ENCODE measurements at places on chromosomes 11 and 22.

- DNase-seq = no peak
Observed at GRCh38 chr11:70201882-70202861, 924 bp upstream of the FADD start.

DNA sequence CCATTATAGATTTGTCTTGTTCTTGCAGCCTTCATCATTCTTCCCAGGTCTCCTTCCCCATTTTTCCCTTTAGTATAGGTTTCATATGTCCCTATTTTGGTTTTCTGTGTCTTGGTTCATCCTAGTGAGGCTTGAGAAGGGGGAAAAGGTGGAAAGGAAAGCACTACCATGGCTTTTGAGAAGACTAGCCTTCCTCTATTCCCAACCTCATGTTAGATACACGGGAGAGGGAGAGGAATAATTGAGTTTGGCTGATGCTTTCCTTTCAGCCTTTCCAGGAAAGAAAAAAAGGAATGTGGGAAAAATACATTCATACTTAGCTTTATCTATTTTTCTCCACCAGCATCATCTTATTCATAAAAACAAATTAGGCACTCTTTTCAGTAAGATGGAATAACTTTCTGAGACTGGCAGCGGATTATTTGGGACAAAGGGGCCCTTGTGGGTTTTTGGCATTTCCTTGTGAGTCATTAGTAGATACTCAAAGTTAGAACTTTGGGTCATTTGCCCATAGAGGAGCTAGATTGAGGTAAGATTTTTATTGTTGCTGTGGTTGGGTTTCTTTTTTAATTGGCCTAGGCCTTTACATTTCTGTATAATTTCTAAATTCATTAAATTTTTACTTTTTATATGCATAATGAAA, 23.8 kb downstream of the CAPRIN1 start:
- no peak for DNase-seq

DNA sequence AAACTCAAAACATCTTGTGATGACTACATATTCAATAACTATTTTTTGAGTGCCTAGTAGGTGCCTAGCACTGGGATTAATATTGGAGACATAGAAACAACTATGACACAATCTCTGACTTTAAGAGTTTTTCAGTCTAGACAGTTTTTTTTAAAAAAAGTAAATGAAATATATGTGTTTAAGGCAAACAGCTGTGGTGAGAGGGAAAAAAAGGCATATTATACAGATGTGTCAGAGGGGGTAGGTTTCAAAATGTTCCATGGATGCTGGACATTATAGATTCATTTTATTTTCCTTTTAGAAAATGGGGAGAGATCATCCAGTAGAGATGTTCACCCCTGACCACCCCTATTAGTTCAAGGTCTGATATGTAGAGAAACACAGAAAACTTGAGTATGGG, 90.8 kb downstream of the LUZP2 start:
- DNase-seq = no peak

GRCh38 chr11:94948070-94948617, 25.2 kb downstream of the CWC15 start:
- no peak for DNase-seq

GRCh38 chr11:131999084-131999483, 628.7 kb downstream of the NTM start:
- no peak for DNase-seq

- no peak for DNase-seq
Observed at GRCh38 chr22:20182365-20182764, 31.5 kb upstream of the CCDC188 start.

GRCh38 chr11:28439403-28439802, 331.2 kb downstream of the METTL15 start:
- DNase-seq = no peak

DNA sequence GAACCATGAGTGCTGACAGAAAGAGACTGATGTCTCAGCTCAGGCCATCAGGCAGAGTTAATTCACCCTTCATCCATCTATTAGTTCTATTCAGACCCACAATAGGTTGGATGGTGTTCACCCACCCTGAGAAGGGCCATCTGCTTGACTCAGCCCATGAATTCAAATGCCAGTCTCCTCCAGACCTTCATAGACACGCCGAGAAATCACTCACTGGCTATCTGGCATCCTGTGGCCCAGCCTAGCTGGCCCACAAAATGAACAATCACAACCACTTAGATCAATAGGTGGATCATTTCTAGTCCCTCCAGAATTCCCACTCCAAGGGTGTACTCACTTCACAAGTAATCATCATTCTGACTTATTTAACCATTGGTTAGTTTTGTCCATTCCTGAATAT, 58.2 kb downstream of the MYEOV start:
- no peak for DNase-seq

GRCh38 chr11:116507849-116508695, 264.7 kb downstream of the BUD13 start:
- DNase-seq = no peak
